ENCODE measurements at places on chromosomes 4 and X.

DNA sequence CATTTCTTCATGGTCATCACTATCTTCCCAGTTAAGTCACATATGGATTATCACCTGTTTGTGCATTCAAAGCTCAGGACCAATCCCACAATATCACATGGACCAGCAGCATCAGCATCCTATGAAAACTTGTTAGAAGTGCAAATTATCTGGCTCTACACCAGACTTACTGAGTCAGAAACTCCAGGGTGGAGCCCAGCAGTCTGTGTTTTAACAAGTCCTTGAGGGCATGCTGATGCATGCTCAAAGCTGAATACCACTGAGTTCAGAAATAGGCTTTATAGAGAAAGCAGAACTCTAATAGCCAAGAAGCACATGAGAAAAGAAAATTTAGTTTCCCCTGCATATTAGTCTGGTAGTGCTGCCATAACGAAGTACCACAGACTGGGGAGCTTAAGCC lies 62.4 kb upstream of the GABRQ start:
- no peak for DNase-seq

GRCh38 chr4:109303140-109303496 lies 660 bp upstream of the COL25A1 start:
- no peak for DNase-seq

- no peak for DNase-seq
Measured at GRCh38 chr4:30399476-30399875, 320.7 kb upstream of the PCDH7 start.

- DNase-seq: no peak
Measured at GRCh38 chrX:120144178-120144844, 14.1 kb upstream of the RHOXF2 start.

- DNase-seq: no peak
Measured at GRCh38 chr4:139761461-139761860, 95.8 kb downstream of the MGST2 start.

- no peak for DNase-seq
Measured at GRCh38 chrX:131308980-131309379, 19.9 kb upstream of the IGSF1 start.

GRCh38 chr4:98969878-98970785 lies 25.4 kb upstream of the METAP1 start:
- no peak for DNase-seq

DNA sequence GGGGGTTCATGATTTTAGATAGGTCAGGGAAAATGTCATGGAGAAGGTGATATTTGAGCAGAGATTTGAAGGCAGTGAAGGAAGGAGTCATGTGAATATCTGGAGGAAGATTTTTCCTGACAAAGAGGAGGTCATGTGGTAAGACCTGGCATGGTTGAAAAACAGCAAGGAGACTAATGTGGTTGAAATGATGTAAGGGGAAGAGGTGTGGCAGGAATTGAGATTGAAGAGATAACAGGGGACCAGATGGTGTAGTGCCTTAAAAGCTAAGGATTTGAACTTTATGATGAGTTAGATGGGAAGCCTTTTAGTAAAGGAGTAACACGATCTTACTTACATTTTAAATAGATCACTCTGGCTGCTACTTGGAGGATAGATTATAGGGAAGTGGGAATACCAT lies 210.9 kb downstream of the RTL9 start:
- DNase-seq: no peak

- DNase-seq: no peak
Measured at GRCh38 chr4:38101563-38101962, 141.4 kb downstream of the PTTG2 start.

DNA sequence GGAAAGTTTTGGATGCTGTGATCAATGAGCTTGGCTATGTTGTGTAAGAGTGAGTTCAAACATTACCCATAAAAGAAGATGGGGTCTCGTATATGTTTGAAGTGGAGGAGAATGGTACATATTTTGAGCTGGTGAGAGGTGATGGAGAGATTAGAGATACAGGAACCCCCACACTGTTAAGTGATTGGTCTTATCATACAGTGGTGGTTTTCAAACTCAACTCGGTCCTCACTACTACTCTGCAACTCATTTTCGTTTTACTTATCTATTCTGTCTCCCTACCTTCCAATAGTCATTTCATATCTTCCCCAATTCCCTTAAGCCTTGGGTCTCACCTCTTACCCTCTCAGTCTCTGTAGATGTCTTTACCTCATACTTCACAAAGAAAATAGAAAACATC lies 16.4 kb upstream of the TNIP3 start:
- no peak for DNase-seq

DNA sequence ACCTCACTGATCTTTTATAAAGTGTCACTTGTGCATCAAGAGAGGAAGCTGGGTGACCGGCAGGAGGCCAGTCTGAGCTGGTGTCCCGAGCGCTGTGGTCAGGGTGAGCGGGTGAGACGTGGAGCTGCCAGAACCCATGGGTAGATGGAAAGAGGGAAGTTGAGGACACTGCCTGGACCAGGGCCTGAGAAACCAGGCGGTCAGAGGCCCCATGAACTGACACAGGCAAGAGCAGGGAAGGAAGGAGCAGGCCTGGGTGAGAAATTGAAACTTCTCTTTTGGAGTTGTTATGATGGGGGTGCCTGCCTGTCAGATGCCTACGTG lies 192.6 kb downstream of the AFAP1 start:
- no peak for DNase-seq

- DNase-seq: no peak
Measured at GRCh38 chr4:112290341-112290740, 4.6 kb upstream of the TIFA start.

DNA sequence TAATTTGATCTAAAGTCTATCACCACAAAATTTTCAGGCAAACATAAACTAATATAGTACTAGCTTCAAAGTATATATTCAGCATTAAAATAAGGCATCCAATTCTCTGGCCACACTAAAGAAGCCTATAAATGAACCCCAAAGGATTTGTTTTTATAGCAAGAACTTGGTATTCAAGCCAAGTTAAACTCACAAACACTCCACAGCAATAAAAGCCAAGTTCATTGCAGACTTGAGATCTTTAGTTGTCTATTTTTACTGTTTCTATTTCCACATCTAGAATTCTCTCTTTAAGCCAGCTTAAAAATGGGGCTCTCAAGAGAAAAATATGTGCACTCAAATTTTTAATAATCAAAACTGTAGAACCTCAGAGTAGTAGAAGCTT lies 51.1 kb downstream of the WDFY3 start:
- DNase-seq: no peak

DNA sequence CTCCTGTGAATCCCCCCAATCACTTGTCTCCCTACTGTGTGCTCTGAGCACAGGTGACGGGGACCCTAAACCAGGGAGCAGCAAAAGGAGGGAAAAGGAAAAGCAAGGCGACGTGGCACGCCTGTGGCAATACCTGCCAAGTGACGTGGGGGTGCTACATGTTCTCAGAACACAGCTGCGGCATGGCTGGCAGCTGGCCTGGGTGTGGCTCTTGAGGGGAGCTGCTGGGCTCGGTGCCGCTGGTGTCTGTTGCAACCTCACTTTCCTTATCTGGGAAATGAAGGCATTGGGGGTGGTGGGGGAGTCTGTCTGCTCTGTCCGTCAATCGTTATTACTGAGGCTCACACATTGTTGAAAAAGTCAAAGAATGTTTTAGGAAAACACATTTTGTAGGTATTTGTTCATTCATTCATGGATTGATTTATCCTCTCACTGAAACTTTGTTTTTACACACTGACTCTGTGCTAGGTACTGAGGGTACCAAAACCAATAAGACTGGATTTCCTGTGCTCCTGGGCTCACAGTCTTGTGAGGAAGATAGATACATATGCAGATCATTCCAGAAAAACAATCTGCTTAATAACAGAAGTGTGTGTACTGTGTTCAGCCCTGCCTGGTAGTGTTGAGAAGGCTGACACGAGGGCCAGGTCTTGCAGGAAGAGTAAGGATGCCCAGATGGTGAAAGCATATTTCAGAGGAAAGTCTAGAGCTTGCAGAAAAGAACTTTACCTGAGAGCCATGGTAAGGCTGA lies 217.6 kb downstream of the PTTG2 start:
- DNase-seq: no peak

- no peak for DNase-seq
Measured at GRCh38 chrX:30060718-30061117, 154.6 kb upstream of the MAGEB2 start.

- DNase-seq: no peak
Measured at GRCh38 chr4:98602270-98602669, 56.1 kb downstream of the TSPAN5 start.

GRCh38 chr4:183969596-183969995 lies 64.5 kb downstream of the STOX2 start:
- no peak for DNase-seq

DNA sequence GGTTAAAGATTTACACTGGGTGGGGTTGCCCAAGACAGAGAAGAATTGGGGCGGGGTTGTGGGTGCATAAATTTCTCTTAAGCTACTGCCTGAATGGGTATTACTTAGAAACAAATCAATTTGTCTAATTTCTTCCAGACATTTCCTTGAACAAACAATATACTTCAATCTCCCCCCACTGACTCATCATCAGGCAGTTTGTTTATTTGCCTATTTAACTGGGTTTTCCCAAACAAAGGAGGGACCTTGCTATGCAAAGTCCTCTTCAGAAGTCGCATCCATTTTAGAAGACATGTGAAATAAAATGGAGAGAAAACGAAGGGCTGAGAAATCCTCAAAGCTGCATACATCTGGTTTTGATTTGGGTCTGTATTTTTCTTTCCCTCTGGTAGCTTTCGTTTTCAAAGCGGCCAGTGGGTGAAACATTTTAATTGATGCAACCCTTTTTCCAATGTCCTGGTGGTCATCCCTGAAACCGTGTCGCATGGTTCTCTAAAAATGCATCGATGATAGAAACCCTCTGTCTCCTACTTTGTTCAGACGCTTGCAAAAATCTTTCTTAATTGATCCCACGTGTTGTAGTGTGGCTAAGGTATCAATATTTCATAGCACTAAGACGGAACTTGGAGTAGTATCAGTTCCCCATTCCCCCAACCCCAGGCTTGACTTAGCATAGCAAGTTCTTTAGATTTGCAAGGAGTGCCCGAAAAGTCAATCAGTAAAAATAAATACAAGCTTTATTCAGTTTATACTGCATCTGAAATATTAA lies 115.1 kb upstream of the MXRA5 start:
- DNase-seq: no peak

DNA sequence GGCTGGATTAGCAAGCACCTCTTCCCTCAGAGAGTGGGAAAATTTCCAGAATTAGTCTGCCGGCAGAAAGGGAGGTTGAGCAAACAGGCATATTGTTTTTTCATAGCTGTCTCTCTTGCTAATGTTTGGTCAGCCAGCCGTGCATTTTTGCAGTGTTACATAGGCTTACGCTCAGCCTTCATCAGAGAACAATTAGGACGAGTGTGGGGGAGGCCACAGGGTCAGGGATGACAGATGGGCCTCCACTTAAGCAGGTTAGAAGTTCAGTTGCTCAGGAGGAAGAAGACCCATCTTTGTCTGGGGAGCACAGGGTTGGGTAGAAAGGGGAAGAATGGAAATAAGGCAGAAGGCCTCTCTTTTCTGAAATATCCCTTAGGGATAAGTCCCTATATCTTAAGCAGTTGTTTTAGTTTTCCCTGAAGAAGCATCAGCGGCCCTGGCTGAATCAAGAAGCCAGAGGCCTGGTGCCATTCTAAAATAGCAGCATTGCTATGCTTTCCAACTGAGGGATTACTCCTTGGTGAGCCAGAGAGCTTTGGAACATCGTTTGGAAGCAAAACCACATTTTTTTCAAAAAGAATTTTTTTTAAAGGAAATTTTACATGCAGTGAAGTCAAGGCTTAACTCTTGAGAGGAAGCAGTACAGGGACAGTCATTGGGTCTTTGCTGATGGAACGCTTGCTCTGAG lies 118.8 kb downstream of the SMIM20 start:
- no peak for DNase-seq

GRCh38 chr4:136558940-136559494 lies 973.3 kb downstream of the PCDH18 start:
- DNase-seq: no peak

- DNase-seq: no peak
Measured at GRCh38 chrX:44314259-44314734, 29.2 kb downstream of the EFHC2 start.

DNA sequence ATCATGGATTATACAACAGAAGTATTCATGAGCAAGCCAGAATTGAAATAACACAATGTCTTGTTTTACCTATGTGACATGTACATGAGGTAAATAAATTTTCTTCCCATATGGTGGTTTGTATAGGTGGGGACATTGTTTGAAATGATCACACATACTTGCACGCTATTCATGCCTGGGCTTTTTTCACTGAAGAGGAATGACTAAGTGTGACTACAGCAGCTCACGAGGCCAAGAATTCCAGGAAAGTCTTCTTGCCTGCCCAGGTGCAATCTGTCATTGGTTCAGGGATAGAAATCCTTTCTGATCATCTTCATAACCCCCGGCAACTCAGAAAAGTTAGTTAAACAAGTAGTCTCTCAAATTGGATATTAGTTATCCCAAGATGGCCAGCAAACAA lies 36.3 kb upstream of the AREG start:
- no peak for DNase-seq

GRCh38 chrX:129534816-129535578 lies 5.1 kb upstream of the OCRL start:
- DNase-seq: no peak

GRCh38 chr4:6489927-6490326 lies 17.5 kb upstream of the PPP2R2C start:
- DNase-seq: no peak

GRCh38 chrX:143058120-143058519 lies 32.4 kb downstream of the SPANXN4 start:
- DNase-seq: no peak

DNA sequence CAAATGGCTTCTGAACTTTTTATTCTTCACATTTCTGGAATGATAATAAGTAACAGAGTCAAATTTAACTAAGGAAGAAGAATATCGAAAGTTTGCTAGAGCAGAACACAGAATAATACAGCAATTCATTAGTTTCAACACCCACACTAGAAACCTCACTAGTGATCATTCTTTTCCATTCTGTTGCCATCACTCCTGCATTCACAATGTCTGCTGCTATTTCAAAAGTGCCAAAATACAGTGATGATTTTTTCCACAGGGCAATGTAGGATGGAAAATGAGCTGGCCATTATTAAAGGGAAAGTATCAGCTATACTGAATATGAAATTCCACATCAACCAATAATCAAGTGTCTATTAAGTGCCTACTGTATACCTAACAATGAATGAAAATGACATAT lies 186.7 kb downstream of the USP46 start:
- no peak for DNase-seq

DNA sequence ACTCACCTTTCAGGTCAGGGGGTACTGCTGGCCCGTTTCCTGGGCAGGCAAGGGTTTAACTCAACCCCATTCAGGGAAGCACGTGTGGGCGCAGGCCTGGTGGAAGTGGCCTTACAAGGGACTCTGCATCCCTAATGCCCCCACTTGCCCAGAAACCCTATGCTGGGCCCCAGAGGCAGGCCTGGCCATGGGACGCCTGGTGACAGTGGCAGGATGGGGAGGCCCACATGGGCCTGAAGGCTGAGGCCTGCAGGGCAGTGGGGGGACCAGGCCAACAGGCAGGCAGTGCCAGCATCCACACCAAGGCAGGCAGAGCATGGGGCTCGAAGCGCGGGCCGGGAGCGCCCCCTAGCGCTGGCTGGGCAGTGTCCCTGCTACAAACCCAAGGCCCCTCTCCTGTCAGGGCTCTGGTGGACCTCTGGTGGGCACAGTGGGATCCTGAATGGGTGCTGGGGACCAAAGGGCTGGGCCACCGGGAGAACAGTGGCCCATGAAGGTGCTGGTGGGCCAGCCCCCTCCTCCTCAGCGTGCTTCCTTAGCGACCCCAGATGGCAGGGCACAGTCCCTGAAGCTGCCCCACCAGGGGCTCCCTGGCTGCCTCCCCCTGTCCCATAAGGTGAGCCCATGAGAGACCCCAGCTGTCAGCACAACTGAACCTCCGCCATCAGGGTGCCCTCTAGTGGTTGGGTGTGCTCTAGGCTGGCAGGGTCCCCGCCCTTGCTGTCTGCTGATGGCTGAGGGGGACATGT lies 16.8 kb downstream of the FGFR3 start:
- peak; percentile 78 for DNase-seq

Measured in stimulated activated CD4-positive, alpha-beta T cell treated with anti-CD3 and anti-CD28 coated beads, Interleukin-2, amount 100 ng/mL, for 48 hours (primary cell).